NCI-H1436 (cell line): ENCODE measurements at places on chromosomes 12 and 14.

GRCh38 chr14:32578181-32578580 lies 249.1 kb downstream of the AKAP6 start:
- DNase-seq, result no peak

GRCh38 chr12:108448246-108448645 lies 66.8 kb upstream of the FICD start:
- DNase-seq, result no peak

GRCh38 chr12:96343347-96343954 lies 56.8 kb downstream of the CDK17 start:
- DNase-seq, result no peak

- DNase-seq, result peak; percentile 78
These were observed 68.2 kb upstream of the ETV6 start for GRCh38 chr12:11581179-11581755.

DNA sequence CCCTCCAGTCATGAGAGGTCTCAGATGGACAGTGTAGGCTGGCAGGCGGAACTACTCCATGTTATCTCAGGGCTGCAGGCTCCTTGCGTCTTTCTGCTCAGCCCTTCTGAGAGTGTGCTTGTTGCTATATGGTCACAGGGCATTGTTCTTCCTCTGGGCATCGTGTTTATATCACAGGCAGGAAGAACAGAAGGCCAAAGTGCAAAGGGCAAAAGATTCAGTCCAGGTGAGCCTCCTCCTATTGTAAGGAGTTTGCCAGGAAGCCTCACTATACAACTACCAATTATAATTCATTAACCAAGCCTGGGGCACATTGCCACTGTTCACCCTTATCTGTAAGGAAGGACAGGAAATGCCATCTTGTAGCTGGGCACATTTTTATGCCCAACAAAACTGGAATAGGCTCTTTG lies 195.5 kb upstream of the KITLG start:
- DNase-seq, result no peak

DNA sequence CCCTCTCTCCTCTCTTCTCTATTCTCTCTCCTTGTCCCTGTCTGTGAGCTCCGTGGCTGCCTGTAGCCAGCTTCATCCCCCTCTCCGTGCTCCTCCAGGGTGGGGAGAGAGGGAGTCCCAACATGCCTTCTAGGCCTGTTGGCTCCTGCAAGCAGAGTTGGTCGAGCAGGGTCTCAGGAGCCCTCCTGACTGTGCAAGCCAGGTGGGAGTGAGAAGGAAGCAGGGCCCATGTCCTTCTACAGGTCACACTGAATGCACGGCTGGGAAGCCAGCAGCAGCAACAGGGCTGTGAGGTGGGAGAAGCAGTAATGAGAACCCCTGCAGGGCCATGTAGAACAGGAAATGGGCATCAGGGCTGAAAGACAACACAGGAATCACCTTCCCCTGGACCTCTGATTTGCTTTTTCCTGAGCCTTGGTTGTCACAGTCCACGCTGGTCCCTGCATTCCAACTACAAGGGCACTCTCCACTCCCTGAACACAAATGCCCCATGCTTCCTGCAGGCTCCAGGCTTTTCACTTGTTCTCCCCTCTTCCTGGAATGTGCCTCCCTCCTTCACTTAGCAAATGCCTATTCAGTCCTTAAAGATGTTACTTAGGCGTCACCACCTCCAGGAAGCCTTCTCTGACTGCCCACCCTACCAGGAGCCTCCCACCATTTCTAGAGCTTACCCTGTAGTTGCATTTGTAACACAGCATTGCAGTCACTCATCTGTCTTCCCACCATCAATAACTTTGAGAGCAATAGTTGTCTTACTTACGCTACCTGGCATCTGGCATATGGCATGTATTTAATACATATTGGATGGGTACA lies 51.2 kb downstream of the TSPAN11 start:
- no peak for DNase-seq

DNA sequence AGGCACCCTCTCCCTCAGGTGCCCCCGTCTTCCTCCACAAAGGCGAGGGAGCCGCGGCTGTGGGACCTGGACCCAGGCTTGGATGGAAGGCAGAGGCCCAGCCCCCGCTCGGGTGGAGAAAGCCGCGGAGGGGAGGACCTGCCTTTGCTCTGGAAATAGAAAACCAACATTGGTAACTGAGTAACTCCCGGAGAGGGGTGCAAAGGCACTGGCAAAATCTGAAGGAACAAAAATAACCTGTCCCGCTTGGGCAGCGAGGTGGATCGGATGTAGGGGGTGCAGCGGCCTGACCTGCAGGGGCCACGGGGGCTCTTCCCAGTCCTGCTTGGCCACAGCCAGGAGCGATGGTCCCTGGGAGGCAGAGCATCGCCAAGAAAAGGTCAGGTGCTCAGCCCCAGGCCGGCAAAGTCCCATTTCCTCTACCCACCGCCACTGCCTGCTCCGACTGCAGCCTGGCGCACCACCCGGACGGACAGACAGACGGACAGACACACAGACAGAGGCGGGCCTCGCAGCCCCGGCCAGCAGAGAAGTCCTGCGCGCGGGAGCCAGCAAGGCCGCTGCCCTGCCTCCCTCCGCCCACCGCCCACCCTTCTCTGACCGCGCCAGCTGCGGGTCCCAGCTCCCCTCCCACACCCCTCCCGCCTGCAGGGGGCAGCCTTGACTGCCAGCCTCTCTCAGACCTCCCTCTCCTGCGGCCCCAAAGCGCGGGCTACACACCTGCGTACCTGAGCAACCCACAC lies 21.4 kb upstream of the TMEM106C start:
- no peak for DNase-seq

DNA sequence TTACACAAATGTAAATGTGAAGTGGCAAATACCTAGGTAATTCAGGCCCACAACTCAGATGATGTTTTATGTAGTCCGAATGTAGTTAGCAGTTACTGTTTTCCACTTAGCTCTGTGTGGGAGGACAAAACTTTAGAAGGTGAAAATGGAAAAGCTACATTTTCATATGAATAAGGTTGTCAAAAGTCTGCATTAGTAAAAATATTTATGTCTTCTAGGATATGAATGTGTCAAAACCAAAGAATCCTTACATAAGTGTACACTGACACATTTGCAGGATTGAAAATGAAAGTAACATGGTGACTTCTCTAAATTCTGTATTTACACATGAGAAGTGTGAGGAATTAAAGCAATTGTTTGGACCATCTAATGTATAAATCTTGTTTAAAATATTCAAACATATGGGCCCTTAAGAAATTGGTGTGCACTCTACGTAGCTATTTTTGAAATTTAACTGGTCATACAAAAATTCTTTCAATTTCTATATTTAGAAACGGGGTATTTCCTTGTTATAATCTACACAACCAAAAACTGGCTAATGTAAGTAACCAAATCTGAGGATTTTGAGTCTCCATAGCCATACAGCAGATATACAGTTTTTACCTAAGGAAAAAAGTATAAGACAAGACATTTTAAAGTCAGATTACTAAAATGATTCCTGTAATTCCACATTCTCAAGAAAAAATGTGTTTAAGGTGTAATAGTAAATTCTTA lies 5.4 kb downstream of the CDKN1B start:
- no peak for DNase-seq

- no peak for DNase-seq
These were observed 557.7 kb downstream of the FSCB start for GRCh38 chr14:43949400-43949799.

DNA sequence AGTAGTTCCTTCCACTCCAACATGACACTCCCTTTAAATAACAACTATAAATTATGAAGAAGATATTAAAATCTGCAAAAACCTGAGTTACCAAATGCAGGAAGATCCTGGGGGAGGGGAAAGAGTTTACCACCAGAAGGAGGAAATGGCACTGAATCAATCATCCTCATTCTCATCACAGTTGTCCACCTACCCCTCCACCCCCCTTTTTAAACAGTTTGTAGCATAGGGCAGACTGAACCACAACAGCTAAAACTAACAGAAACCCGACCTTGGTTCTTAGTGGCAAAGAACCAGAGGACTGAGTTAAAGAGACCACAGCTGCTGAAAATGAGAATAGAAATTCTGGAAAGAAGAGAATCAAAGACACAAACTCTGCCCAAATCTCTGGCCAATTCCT lies 189.5 kb downstream of the MED13L start:
- DNase-seq, result no peak

DNA sequence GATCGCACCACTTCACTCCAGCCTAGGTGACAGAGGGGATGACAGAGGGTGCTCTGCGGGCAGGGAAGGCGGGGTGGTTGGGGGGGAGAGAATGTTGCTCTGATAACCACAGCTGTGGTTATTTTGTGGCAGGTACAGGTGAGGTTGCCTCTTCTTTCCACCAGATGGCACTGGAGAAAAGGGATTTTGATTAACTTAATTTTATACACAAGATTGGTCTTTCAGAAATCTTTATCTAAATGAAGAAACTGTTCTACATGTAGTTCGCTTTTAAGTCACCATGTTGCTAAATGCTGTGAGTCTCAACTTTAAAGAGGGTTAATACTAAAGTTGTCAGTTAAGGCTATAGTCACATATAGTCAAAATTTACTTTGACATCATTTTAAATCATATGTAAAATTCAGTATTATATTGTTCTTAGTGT lies 25.7 kb downstream of the FGF23 start:
- no peak for DNase-seq

GRCh38 chr12:125259178-125259867 lies 194.1 kb downstream of the AACS start:
- DNase-seq, result no peak

DNA sequence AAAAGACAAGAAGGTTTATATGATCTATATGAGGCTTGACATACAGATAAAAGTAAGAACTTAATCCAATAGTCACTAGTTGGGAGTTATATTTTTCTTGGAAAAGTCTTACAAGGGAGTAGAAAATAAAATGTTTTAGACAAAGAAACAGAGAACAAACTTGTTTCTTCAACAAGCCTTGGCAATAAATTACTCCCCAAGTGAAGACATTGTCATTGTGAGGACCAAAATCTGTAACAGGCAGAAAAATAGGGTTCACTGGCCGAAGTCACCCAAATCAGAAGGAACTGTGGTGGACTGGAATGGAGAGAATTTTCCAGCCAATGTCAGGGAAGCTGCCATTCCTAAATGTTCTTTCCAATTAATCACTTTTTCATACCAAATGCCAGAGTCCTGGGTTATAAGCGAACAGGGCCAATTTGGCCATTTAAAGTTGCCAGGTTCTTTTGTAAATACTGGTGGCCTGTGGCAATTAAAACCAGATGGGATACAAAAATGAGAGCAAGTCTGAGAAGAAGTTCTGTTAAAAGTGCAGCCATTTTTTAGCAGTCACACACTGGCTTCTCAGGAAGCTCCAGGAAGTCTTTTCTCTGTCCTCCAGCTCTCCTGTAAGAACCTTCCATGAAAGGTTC lies 117.3 kb upstream of the OVCH1 start:
- DNase-seq, result no peak

GRCh38 chr12:78888568-78888967 lies 24.0 kb downstream of the SYT1 start:
- DNase-seq, result no peak

DNA sequence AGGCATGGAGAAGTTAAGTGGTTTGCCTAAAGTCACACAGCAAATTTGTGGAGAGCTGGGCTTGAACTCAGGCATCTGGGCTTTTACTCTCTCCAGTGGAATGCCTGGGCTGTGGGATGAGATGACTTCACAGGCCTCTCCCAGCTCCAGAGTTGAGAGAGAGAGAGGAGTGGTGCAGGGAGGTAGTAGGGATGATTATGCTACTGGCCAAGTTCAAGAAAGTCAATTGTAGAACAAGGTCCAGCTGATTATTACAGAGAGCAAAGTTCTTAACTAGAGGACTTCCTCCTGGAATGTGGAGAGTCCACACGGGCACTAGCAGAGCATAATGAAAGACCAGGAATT lies 769 bp upstream of the EMP1 start:
- no peak for DNase-seq

DNA sequence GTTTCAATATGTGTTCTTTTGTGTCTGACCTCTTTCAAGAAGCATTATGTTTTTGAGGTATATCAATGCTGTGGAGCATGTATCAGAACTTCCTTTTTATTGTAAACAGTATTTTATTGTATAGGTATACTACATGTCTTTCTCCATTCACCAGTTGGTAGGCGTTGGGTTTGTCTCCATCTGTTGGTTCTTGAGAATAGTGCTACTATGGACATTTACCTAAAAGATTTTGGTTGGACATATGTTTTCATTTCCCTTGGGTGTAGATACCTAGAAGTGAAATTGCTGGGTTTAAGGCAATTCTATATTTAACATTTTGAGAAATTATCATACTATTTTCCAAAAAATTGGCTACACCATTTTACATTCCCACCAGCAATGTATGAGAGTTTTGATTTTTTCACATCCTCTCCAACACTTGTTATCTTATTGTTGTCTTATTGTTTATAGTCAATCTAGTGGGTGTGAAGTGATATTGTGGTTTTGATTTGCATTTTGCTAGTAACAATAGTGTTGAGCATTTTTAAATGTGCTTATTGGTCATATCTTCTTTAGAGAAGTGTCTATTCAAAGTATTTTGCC lies 409.2 kb downstream of the IPO8 start:
- no peak for DNase-seq

DNA sequence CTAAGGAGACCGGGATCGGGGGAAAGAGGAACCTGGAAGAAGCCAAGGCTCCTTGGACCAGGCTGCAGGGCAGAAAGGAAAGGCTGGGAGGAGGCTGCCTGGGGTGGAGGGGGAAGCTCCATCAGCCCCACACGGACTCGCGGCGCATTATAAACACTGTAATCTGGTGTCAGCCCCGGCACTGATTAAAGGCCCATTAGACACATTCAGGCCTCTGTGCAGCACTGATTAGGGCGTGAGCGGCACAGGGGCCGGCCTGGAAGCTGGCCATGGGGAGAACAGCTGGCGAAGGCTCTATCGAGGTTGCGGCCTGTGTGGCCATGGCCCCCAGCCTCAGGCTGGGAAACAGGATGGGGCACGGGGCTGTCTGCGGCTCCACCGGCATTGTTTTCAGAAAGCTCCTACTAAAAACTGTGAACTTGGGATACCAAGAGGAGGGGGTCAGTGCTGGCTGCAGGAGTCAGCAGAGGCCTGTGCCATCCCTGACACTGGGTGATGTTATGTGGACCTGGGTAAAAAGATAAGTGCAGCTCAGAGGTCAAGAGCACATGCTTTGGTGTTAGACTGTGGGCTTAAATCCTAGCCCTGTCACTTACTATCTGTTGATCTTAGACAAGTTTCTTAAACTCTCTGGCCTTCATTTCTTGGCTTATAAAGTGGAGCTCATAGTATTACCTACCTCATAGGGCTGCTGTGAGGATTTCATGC lies 10.6 kb downstream of the ACVRL1 start:
- DNase-seq, result no peak

GRCh38 chr14:65832431-65833266 lies 420.1 kb downstream of the FUT8 start:
- DNase-seq, result no peak

GRCh38 chr12:116406529-116406928 lies 129.0 kb upstream of the MED13L start:
- peak; percentile 29 for DNase-seq

DNA sequence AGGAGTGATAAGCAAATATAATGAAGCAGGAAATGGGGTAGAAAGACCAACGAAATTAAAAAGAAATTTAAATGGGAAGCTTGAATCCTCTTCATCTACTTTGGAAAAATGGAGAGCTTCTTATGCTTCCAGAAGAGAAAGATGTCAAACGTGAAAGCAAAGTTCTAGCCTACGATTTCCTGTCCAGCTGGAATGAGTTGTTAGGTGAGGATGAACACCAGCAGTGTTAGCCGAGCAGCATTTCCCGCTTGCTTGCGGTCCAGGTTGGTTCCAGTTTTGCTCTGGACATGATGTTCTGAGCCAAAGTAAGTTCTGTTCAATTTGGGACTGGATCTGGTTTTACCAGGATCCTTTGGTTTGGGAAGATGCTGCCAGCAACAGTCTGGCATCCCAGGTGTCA lies 78.9 kb downstream of the DACT1 start:
- DNase-seq, result no peak

GRCh38 chr14:80906946-80907345 lies 34.6 kb downstream of the CEP128 start:
- no peak for DNase-seq
